ENCODE measurements at places on chromosomes 3 and 15. TPM values are rescaled to one million over a fixed set of nuclear protein-coding genes. Genes with fewer than 3 reads are reported as not detected.

The IL17RB gene
- 3.2 TPM for polyA plus RNA-seq

The TIMMDC1 gene
- 70.1 TPM for polyA plus RNA-seq

The GRAMD2A gene
- polyA plus RNA-seq, result 2.6 TPM

The UPK1B gene
- polyA plus RNA-seq, result not detected

The BSN gene
- 1.4 TPM for polyA plus RNA-seq

The PAK6 gene
- polyA plus RNA-seq, result 0.76 TPM

The A4GNT gene
- not detected for polyA plus RNA-seq

DNA sequence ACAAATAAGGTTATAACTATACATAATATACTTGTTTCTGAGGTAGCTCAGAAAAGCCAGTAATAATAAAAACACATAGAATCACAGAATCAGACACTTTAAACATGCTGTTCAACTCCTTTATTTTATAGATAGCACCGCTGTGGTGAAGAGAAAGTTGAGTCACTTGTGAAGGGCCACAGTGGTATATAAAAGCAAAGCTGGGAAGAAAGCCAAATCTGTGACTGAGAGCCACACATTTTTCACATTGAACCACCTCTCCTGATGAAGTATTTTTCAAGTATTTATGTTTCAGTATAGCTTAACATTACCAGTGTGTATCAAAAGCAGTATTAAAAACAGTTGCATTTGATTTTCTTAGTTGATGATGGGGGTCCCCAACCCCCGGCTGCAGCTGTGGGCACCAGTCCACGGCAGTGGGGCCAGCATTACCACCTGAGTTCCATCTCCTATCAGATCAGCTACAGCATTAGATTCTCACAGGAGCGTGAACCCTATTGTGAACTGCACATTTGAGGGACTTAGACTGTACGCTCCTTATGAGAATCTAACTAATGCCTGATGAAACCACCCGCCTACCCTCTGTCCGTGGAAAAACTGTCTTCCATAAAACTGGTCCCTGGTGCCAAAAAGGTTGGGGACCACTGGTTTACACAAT, 46.2 kb downstream of the TBL1XR1 start:
- DNase-seq, result no peak

DNA sequence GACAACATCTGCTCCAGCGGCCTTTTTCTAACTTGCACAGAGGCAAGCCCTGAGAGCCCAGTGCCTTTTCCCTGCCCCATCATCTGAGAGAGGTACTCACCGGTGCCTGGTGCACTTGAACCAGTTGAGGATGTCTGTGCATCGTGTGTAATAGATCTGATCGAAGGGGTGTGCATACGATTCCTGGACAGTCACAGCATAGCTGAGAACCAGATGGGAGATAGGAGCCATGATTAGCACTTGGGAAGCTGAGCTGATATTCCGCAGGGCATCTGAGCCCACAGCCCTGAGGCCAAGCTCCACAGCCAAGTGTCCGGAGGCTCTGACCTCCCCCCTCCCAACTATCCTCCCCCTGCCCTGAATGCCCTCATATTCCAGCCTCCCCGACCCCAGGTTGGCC, 129.8 kb downstream of the MEGF11 start:
- no peak for DNase-seq

- DNase-seq, result no peak
Observed at GRCh38 chr3:157444797-157445184, 8.1 kb downstream of the PTX3 start.

- DNase-seq, result no peak
Observed at GRCh38 chr3:105594219-105594618, 227.5 kb downstream of the ALCAM start.

DNA sequence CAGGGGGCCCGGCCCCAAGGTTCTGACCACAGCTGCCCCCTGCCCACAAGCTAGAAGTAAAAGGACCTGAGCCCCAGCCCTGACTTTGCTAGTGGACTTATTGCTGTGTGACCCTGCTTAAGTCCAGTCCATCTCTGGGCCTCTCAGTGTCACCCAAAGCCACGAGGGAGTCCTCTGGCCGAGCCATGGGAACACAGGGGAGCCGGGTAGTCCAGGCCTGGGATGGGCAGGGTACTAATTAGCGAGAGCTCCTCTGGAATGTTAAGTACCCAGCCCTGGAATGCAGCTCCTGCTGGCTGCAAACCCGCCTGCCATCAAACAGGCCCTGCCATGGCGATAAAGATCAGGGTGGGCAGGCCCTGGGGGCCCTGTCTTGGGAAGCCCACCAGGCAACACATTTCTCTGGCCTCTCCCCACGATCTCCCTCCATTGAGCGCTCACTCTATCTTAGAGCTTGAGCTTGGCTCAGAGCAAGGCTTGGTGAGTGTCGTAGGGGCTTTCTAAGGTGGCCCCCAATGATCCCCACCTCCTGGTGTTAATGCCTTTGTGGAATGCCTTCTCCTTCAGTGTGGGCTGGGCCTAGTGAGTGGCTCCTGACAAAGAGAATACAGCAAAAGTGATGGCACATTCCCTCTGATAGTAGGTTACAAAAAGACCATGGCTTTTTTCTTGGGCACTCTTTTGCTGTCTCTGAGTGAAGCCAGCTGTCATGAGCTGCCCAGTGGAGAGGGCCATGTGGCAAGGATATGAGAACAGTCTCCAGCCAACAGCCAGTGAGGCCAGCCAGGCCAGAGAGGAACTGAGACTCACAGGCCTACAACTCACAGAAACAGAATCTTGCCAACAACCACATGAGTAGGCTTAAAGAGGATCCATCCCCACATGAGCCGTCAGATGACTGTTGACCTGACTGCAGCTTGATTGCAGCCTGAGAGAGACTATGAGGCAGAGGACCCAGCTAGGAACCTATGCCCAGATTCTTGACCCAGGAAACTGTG, 133.1 kb downstream of the SMAD6 start:
- no peak for DNase-seq

- no peak for DNase-seq
Observed at GRCh38 chr3:98013411-98014267, 21.5 kb downstream of the GABRR3 start.

- DNase-seq, result no peak
Observed at GRCh38 chr3:184428561-184429175, 48.8 kb downstream of the CHRD start.

DNA sequence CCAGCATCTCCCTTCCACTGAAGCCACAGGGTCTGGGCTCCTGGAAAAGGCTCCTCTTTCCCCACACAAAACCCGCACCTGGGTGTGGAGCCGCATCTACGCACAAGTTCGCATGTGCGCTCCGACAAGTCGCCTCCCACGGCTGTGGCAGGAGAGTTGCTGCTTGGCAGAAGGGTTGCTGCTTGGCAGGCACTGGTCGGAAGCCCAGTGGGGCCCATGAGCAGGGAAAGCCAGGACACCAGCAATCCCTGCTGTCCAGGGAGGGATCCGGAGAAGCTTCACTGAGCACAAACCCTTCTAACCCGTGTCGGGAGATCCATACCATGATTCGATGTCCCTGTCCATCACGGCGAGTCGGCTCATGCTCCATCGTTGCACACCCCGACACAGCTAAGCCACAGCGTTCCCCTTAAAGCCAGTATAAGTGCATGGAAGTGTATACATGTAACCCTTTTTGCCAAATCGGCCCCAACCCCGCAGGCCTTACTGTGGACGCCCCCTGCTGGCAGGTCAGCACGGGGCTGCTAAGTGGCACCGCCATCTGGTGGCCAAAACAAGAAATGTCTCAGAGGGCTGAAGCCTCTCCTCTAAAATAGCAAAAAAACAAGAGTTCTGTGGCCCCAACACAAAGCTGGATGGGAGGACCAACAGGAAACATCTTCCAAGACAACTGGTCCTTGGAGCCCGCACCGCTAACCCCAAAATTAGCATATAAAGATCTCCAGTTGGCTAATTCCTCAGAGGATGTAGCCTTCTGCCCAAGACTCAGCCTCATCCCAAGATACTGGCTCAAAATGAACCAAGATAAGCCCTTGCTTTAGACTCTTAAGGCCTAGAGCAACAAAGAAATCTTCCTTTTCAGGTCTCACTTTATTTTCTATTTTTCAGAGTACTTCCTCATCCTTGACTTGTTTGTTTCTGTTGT, 8.3 kb downstream of the ANKRD63 start:
- peak; percentile 79 for DNase-seq

GRCh38 chr3:61733876-61734275, 172.5 kb downstream of the PTPRG start:
- no peak for DNase-seq

- no peak for DNase-seq
Observed at GRCh38 chr3:21446945-21447475, 304.0 kb downstream of the ZNF385D start.

GRCh38 chr3:188270423-188270972, 116.5 kb downstream of the LPP start:
- no peak for DNase-seq

GRCh38 chr3:119669906-119670570, 7.2 kb downstream of the COX17 start:
- no peak for DNase-seq

- no peak for DNase-seq
Observed at GRCh38 chr3:42459151-42459550, 43.3 kb upstream of the VIPR1 start.
